CMK (cell line): ENCODE measurements at places on chromosomes 5 and 9.

GRCh38 chr9:88875400-88876120 lies 115.7 kb upstream of the S1PR3 start:
- no peak for DNase-seq

DNA sequence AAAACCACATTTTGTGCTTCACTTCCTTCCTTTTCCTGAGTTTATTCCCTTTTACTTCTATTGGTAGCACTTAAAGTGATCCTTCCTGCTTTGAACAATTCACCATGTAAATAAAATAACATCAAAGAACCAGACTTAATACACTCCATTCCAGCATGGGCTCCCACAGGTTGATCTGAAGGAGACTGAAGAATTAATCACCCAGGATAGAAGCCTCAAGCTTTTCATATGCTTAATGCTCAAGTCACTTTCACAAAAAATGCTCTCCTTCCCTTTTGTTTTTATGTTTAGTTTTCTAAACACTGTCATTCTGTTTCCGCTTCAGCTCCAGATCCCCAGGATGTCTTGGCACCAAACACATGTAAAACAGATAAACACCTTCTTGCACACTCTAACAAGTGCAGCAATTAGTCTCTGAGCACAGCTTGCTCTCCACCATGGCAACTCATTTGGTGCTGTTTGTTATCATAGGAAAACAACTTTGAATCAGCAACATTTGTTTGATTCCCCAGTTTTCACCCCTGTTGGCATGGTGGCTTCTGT lies 37.0 kb downstream of the DMRTA1 start:
- DNase-seq, result no peak

GRCh38 chr5:61333321-61333953 lies 1.4 kb downstream of the ZSWIM6 start:
- DNase-seq, result no peak

GRCh38 chr5:170361116-170361515 lies 28.1 kb downstream of the KCNMB1 start:
- no peak for DNase-seq

DNA sequence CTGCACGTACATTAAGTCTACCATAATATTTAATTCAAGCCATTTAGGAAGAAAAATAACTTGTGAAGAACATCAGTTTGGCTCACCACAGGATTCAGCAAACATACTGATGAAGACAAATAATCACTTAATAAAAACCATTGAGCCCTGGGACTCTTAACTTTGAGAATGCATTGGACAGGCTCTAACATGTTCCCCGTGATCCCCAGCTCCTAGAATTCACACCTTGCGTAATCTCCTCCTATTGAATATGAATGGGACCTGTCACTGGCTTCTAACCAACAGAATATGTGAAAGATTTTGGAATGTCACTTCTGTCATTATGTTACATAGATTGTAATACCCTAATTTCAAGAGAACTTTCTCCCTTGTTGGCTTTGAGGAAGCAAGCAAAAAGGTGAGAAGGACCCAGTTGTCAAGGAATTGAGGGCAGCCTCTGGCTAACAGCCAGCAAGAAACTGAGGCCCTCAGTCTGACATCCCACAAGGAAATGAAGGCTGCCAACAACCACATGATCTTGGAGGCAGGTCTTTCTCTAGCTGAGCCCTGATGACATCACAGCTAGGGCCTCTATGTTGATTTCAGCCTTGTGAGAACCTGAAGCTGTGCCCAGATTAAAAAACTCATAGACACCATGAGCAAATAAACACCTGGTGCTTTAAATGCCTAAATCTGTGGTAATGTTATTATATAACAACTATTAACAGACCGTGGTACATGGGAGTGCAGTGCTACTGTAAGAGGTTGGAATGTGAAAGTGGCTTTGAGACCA lies 433.2 kb downstream of the SEMA5A start:
- no peak for DNase-seq

GRCh38 chr5:126497506-126497905 lies 74.3 kb downstream of the GRAMD2B start:
- no peak for DNase-seq

GRCh38 chr5:98775246-98776065 lies 2.0 kb downstream of the RGMB start:
- DNase-seq, result no peak

GRCh38 chr5:97931829-97932228 lies 748.8 kb upstream of the RIOK2 start:
- no peak for DNase-seq

GRCh38 chr5:169222934-169223594 lies 77.9 kb downstream of the SLIT3 start:
- no peak for DNase-seq

GRCh38 chr5:168066536-168067208 lies 224.8 kb upstream of the WWC1 start:
- no peak for DNase-seq

DNA sequence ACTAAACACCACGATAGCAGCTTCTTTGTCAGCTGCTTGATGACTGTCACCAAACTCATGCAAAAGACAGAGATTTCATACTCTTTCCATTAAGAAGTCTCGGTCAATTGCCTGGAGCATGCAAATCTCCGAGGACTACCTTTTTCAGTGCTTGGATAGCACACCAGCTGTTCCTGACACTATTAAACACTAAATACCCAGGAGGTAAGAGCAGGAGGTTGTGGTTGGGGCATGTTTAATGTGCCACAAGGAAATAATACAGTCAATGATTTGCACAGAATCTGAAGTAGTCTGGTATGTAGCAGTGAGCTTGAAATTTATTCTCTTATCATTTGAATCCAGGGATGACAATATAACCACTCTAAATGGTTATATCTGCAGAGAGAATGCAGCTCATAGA lies 996.2 kb downstream of the CDH12 start:
- DNase-seq, result no peak

GRCh38 chr5:13992795-13993194 lies 48.3 kb upstream of the DNAH5 start:
- DNase-seq, result no peak

DNA sequence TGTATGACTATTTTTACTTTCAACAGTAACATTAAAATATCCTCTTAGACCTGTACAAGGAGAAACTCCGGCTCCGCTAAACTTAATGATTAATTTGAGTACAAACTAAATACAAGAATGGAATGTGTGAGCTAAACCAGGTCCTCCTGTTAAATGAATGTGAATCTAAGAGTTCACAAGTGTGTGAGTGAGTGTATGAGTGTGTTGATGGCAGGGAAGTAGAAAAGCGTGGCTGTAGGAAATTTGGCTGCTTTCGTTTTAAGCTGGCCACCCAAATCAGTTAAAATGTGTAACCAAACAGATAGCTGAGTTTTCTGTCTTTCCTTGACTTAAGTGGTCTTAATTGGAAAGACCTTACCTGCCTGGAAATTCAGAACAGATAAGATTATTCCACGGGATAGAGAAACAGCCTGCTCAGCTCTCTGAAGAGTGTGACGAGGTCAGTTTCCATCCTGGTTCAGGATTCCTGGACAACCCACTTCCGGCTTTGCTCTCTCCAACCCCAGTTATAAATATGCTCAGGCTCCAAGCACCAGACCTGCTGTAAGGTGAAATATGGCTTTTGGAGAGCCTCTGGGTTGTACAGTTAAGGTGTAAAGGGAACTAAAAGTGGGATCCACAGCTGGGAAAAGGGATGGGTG lies 908.6 kb upstream of the EDIL3 start:
- DNase-seq, result no peak

DNA sequence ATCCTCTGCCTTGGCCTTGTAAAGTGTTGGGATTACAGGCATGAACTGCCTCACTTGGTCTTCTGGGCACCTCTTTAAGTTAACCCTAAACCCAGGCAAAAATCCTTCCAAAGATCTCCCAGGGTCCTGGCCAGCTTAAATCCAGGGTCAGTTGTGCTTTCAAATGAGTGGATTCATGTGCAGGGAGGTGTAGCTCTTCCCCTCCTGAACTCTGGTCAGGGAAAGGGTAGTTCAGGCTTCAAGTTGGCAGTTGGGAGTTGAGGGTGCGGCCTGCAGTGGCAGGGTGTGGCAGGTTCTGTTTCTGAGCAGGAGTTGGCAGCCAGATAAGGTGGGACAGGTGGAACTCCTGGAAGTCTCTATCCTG lies 3.6 kb downstream of the HNRNPAB start:
- DNase-seq, result no peak

DNA sequence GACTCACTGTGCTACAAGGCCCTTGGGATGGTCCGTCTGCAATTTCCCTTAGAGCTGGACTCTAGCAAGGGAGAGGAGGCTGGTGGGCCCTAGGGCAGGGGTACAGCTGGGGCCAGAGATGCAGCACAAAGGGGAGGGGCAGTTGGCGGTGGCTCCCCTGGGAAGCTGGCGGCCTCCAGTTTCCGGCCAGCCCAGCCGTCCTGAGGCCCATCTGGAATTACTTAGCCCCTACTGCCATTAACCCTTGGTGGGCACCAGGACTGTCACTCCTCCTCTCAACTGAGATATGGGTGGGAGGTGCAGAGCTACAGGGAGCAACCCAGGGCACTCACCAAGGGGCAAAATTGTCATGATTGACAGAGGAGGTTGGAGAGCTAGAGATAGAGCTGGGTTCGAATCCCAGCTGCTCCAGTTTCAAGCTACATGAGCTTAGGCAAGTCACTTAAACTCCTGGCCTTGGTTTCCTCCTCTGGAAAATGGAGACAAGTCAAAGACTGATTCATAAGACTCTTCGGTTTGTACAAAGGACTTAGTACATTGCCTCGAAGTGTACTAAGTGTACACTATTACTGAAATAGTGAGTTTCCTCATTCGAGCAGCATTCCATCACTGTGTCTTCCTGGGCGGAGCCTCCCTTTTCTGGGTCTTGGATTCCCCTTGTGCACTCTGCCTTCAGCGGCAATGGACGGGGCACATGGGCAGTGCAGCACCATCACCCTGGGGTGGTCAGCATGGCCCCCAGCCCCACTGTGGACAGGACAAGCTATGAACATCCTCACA lies 2.7 kb upstream of the PDGFRB start:
- DNase-seq, result no peak

- DNase-seq, result no peak
Observed at GRCh38 chr9:72165821-72166547, 16.7 kb downstream of the GDA start.

GRCh38 chr5:127810017-127810416 lies 106.8 kb downstream of the CCDC192 start:
- no peak for DNase-seq

DNA sequence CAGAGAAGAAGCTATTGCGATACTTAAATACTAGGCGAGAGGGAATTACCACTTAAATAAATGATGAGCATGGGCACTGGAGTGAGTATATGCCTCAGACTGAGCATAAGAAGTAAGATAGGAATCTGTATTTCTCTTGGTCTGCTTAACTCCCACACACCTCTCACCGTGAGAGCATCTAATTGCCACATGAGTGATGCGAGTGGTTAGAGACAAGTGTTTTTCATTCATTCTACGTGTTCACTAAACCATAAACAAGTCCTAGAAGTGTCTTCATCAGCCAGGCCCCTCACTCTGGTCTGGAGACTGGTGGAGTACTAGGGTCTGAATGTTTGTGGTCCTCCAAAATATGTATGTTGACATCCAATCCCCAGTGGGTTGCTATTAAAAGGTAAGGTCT lies 150.2 kb upstream of the SLC12A2 start:
- DNase-seq, result no peak

DNA sequence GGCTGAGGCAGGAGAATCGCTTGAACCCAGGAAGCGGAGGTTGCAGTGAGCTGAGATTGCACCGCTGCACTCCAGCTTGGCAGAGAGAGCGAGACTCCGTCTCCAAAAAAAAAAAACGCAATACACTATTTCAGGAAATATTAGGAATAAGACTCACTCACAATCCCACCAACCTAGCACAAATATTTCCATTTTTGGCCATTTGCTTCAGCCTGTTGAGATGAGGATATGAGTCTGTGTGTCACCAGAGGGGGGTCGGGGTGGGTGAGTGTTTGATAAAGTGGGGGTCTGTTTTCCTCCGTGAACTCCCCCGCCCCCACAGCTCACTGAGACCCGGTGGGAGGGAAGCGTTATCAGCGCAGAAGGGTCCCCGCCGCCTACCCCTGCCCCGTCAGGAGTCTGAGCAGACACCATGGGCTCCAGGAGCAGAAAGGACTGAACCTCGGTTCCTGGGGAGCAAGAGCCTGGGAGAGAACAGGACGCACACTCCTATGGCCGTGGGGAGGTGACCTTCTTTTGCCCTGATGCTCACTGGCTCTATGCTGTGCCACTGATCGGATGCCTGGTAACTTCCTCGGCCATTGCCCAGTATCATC lies 153.8 kb upstream of the PHYKPL start:
- DNase-seq, result no peak

- DNase-seq, result no peak
Observed at GRCh38 chr5:7534505-7534904, 138.6 kb downstream of the ADCY2 start.

GRCh38 chr5:102749416-102750030 lies 5.6 kb upstream of the PAM start:
- no peak for DNase-seq

DNA sequence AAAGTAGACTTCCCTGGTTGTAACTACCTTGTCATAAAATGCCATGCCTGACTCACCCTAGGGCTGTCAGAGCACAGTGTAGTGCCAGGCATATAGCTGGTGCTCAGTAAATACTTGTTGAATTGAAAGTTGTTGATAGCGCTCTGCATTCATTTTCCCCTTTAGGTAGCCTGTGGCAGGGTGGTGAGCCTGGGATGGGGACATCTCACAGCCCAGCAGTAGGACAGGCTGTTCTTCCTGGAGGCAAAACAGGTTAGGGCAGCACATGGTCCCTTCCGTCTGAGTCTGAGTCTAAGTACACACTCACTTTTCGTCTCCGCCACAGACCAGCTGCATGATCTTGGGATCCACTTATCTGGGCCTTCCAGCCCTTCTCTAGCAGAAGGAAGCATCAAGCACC lies 401.9 kb downstream of the ZSWIM6 start:
- no peak for DNase-seq

DNA sequence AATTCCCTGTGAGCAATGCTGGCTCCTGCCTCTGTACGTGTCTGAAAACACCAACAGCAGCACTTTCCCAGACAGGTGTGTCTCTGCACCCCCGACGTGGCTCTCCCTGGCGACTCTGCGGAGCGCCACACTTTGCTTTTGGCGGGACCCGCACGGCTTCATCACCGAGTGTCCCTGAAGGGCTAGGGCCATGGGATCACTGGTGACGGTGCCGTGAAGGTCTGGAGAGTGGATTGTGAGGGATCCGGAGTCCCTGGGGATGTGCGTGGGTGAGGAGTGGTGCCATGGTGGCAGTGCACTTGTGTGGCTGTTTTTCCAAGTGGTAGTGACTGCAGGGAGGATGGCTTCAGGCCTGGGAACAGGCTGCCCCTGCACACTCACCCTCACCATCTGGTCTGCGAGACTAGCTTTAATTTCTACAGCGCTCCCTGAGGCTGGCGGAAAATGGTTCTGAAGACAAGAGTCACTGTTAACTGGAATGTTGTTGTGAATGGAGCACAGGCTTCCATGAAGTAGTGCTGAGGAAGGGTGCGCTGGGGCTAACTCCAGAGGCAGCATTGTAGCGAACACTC lies 3.2 kb downstream of the NKD2 start:
- no peak for DNase-seq

DNA sequence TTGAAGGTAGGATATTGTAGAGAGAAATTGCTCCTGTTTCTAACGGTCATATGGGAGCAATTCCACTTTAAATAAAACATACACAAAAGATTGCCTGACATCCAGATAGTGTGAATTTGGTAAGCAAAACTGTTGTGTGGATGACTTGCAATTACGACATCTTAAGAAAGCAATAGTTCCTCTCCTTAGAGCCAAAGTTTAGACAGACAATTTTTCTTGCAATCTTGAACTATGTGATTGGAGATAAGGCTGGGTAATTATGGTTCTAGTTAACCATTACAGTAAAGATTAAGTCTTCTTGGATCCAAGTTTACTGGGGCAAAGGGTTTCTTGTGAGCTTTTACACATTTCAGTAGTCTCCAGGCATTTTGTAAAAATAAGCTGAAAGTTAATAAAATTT lies 1080.6 kb upstream of the CDH6 start:
- no peak for DNase-seq

GRCh38 chr5:169595172-169595820 lies 11.7 kb downstream of the SPDL1 start:
- no peak for DNase-seq
